Astrocyte of the cerebellum (primary cell): ENCODE measurements at places on chromosomes 3 and 15.

- DNase-seq: no peak
Observed at GRCh38 chr3:35322070-35322469, 317.3 kb upstream of the ARPP21 start.

GRCh38 chr15:99944131-99944530, 210.9 kb upstream of the LYSMD4 start:
- no peak for DNase-seq

- no peak for DNase-seq
Observed at GRCh38 chr15:63495343-63495742, 9.1 kb upstream of the USP3 start.

- DNase-seq: no peak
Observed at GRCh38 chr3:194953291-194953690, 267.6 kb downstream of the FAM43A start.

GRCh38 chr15:100216182-100216581, 125.6 kb downstream of the ADAMTS17 start:
- DNase-seq: no peak

GRCh38 chr3:73656241-73656890, 31.6 kb upstream of the PDZRN3 start:
- peak; percentile 55 for DNase-seq

- DNase-seq: peak; percentile 27
Observed at GRCh38 chr3:72722930-72723726, 125.1 kb downstream of the SHQ1 start.

- no peak for DNase-seq
Observed at GRCh38 chr15:35740761-35741160, 194.8 kb upstream of the DPH6 start.

DNA sequence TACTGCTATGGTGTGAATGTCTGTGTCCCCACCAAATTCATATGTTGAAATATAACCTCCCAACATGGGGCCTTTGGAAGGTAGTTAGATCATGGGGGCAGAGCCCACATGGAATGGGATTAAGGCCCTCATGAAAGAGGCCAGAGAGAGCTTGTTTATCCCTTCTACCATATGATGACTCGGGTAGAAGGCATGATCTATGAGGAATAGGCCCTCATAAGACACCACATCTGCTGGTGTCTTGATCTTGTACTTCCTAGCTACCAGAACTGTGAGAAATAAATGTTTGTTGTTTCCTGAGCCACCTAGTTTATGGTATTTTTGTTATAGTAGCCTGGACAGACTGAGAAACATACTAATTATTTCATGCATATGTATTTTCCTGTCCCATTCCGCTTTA, 51.9 kb downstream of the WWTR1 start:
- DNase-seq: no peak

DNA sequence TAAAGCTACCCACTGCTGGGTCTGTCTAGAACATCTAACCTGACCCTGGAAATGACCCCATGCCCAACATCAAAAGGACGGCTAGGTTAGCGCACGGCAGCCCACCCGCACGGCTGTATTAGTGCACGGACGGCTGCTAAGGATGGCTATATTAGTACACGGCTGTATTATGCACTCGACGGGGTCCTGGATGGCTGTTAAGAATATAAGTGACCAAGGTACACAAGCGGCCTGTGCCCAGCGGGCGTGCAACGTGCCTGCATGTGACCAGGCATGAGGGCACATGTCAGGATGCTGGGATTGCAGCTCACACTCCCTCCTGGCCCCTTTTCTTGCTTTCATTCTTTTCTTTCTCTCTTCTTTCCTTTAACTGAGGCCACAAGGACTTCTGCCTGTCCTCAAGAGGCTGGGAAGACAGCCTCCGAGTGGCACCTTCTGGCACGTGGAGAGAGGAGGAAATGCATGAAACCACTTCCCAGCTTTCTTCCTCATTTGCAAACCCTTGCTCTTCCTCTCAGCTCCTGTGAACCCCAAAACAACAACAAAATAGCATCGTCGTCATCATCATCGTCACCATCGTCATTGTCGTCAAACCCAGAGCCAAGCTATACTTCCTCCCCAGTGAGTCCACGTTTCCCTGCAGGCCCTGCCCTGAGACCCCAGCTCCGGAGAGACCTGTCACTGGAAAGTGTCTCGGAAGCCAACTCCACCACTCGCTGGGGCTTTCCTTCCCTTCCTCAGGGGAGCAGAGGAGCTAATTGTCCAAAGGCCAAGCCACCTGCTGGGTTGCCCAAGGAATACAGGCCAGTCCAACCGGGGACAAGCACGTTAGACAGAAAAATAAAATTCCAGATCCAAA, 101.8 kb downstream of the CHSY1 start:
- DNase-seq: no peak

DNA sequence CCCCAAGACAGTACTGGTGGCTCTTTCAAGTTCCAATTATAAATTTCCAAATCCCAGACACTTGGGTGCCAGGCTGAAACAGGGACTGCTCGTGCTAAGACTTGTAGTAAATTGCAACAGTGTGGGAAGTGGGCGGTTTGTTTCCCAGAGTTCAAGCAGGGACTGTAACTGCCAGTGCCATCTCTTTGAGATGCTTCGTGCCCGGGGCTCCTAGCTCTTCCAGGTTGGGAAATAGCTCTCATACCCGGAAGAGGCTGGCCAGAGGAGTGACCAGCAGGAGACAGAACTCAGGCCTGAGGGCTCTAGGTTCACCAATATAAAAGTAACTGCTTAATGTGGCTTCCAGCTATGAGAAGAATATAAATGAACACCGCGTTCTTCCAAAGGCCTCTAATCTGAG, 54.0 kb upstream of the NEO1 start:
- no peak for DNase-seq

DNA sequence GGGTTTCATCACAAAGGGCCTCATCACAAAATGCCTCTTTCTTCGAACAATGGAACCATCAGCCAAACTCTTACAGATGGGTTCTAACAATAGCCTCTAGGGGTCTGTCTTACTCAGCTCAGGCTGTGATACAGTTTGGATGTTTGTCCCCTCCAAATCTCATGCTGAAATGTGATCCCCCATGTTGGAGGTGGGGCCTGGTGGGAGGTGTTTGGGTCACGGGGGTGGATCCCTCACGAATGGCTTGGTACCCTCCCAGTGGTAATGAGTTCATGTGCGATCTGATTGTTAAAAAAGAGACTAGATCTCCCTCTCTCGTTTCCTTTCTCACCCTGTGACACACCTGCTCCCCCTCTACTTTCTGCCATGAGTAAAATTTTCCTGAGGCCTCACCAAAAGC, 47.9 kb upstream of the LIPC start:
- no peak for DNase-seq

DNA sequence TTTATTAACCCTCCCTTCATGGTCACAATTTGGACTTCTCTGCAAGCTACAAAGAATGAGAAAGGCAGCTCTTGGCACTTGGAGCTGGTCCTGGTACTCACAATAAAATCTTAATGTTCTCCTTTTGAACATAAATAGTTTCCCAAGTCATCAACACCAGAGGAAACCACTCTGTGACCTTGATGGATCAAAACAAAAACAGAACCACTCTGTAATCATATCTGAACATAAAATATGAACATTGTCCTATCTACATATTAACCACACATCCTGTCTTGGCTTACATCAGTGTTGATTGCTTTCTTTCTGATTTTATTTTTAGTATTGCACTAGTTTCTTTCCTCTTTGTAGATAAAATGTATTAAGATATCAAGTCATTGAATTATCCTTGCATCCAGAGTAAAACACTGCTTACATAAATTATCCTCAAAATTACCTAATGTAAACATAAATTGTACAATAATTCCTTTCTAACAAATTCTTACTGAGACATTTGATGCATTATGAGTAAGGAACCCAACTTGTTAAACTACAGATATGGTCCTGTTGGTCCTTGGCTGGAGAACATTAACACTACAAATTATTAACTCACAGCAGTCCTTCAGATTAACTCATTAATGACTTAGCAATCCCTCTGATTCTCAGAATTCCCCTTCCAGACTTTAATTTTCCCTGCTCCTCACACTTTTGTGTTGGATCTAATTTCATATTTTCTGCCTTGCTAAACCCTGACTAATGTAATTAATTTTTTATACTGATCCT, 860.5 kb downstream of the DIPK2A start:
- no peak for DNase-seq

GRCh38 chr3:46135475-46135874, 72.6 kb downstream of the CCR1 start:
- DNase-seq: no peak

DNA sequence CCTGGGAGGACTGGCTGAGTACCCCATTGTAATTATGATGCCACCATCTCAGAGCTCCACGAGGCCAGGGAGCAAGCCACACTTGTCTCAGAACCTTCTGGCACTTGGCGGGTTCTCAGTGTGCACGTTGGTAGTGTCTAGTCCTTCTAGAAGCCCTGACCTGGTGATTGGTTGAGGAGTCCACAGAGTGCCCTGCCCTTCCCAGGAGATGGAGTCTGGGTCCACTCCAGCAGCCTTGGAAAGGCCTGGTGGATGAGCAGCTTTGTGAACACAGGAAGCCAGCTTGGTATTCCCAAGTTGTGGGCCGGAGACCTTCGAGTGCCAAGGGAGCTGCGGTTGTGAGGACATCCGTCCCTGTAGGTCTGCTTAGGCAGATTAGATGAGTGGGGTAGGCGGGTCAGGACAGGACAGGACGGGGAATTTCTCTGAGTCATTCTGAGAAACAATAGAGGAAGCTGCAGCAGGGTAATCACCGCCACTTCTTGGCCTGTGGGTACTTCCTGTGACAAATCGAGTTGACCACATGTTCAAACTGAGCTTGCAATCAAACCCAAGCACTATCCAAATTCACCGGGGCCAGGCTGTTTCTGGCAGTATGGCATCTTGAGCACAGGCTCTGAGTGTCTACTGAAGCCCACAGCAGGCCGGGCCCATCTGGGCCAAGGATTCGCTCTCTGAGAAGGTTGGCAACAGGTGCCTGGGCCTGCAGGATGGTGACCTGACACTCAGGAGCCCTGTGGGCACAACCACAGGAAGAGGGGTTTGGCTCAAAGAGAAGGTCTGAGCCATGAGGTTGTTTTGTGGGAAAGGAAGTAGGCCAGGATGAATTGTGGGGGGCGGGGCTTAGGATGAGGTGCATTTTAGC, 71.5 kb upstream of the PLXNA1 start:
- peak; percentile 73 for DNase-seq

GRCh38 chr15:60120100-60120499, 116.0 kb downstream of the FOXB1 start:
- DNase-seq: no peak

- DNase-seq: no peak
Observed at GRCh38 chr3:28544236-28544635, 195.6 kb upstream of the AZI2 start.

GRCh38 chr15:32657198-32657883, 15.8 kb downstream of the SCG5 start:
- no peak for DNase-seq

DNA sequence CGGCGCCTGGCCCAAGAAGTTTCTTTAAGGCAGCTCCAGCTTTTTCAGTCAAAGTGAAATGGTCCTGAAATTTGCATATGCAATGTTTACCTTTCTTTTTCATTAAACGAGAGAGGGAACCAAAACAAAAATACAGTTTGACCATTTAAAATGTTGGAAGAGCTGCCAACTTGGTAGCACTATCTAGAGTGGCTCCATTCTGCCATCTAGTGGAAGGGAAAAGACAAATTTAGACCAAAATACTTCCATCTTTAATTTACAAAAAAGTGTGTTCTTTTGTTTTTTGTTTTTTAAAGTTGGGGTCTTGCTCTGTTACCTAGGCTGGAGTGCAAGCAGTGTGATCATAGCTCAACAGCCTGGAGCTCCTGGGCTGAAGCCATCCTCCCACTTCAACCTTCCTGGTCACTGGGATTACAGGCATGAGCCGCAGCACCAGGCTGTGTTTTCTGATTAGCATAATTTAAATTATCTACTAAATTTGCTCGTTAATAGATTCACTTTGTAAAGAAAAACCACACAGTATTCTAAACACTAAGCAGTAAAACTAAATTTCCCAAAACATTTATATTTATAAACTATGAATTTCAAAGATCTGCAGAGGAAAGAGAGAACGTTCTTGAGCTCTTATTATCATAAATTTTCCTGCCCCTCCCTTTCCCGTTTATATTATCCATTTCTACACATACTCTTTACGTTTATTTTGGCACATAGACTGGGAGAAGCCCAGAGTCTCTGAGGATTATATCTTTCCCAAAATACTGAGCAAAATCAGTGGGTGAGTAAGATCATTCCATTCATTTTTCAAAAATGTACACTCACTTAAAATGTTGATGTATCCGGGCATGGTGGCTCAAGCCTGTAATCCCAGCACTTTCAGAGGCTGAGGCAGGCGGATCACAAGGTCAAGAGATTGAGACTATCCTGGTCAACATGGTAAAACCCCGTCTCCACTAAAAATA, 15.4 kb upstream of the RFC4 start:
- DNase-seq: peak; percentile 46

DNA sequence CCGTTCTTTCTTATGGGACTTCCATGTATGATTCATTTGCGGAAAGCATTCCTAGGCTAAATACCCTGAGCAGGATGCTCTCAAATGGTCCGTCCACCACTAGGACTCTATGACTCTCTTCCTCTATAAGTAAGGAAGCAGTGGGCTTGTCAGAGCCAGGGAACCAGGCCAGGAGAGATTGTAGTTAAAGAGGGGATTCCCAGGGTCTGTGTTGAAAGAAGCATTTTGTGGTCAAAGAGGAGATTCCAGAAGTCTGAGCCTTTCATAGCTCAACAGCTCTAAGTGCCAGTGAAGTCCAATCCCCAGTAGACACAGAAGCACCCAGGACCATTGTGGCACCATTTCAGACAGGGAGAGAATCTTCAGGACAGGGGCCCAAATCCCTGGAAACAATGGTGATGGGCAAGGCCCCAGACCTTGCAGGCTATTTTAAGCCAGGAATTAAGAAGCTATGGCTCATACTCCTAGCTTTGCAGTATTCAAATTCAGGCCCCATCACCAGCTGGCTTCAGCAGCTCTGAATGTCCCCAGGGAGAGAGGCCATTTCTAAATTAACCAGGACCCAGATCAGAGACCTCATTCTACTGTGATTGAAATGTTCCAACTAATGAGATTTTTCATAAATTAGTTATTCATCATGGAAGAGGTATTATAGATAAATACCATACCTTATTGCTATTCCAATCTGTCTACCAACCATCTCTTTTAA, 81.7 kb downstream of the CD47 start:
- DNase-seq: peak; percentile 88

DNA sequence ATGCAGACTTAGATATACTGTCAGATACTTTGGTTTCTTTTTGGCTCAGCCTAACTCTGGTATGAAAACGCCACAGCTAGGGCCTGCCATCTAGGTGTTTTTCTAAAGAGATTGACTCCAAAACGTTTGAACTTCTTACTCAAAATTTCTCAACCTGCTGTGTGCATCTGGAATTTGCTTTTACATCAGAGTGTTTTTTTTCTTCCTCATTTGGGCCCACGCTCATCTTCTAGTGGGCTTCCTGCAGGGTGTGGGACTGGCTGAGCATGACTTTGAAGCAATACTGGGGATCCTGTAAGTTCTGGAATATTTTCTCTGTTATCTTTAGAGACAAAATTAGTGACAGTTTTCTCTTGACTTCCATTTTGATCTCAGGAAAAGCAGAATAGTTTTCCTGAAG, 117.8 kb downstream of the NR1D2 start:
- DNase-seq: no peak

DNA sequence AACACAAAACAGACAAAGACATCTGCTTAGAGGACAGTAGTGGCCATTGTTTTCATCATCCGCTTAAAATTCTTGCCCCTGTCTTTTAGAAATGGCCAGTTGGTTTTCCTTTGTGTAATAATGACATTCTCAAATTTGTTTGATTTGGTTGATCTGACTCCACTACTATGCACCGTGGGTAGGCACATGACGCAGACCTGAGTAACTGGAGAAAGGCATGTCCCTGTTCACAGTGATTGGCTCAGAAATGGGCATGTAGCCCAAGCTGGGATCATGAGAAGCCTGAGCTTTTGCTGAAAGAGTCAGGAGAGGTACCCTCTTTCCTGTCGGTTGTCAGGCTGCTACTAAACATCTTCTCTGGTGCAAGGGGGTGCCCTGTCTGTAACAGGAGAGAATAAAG, 36.6 kb upstream of the MAGI1 start:
- DNase-seq: peak; percentile 34
